HEK293T (cell line): ENCODE measurements at places on chromosomes 2 and 18.
A peak's percentile ranks its signal among the peaks of the same experiment; 100 is the strongest.

- DNase-seq = peak; percentile 30
Observed at GRCh38 chr2:227862227-227862740, 9.1 kb upstream of the DAW1 start.

DNA sequence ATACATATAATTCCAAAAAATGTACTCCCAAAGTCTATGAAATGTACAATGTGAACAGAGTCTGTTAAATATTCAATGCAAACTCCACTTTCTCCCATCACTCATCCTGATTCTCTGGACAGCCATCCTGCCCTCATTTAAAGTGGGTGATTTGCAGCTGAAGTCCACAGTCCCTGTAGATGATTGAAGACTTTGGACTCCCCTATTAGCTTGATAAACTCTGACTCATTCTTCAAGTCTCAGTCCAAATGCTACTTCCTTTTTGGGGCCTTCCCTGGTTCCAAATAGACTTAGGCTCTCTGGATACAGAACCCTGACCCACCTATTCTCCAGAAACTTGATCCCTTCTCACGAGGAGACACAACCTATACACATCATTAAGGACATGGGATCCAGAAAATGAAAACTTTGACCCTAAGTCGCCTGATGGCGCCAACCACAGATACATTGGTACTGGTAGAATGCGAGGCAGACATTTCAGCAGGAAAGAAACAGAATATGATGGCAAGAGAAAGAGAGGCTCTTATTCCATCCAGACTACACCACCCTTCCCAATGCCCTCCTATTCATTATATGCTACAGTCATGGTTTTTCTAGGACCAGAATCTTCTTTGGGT lies 122.7 kb downstream of the VIT start:
- DNase-seq = no peak

- DNase-seq = no peak
Observed at GRCh38 chr2:54545702-54546450, 89.7 kb downstream of the SPTBN1 start.

DNA sequence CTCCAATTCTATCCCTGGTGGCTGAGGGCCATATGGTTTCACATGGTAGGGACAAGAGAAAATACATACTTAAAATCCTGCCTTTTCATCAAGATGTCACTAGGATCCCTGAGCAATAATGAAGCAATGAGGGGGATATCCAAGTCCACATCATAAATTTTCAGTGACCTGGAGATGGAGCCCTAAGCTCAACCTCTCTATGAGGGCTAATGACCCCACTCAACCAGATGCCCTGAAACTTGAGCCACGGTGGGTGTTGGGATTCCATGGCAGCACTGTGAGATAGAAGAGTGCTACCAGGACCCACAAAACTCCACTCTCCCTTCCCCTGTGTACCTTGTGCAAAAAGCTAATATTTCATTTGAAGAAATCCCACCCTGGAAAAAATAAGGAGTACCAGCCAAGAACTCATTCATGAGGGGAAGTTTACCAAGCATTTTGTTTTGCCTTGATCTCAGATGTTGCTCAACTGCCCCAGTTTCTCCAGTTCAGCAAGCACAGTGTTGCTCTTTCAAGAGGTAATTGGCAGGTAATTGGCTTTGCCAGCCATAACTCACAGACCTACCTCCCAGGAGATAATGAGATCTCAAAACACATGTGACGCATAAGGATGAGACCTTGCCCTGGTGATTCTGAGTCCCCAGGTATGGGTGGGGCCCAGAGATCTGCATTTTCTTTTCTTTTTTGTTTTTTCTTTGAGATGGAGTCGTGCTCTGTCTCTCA lies 51.0 kb upstream of the TTC39C start:
- no peak for DNase-seq

DNA sequence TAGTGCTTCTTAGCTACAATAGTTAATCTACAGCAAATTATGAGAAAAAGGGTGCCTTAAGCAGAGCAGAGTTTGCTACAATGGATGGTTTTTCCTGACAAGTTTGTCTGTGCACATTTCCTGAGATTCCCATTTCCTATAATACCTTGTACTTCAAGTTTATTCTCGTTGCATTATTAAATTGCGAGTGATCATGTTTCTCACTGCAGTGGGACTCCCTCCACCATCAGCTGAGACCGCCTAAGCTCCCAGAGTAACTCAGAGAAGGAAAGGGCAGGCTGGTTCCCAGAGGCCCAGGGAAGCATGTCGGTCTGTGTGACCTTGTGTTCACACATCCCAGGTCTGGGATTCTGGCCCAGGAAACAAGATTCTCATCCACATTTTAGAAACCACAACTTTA lies 162.1 kb downstream of the ARL4C start:
- no peak for DNase-seq

DNA sequence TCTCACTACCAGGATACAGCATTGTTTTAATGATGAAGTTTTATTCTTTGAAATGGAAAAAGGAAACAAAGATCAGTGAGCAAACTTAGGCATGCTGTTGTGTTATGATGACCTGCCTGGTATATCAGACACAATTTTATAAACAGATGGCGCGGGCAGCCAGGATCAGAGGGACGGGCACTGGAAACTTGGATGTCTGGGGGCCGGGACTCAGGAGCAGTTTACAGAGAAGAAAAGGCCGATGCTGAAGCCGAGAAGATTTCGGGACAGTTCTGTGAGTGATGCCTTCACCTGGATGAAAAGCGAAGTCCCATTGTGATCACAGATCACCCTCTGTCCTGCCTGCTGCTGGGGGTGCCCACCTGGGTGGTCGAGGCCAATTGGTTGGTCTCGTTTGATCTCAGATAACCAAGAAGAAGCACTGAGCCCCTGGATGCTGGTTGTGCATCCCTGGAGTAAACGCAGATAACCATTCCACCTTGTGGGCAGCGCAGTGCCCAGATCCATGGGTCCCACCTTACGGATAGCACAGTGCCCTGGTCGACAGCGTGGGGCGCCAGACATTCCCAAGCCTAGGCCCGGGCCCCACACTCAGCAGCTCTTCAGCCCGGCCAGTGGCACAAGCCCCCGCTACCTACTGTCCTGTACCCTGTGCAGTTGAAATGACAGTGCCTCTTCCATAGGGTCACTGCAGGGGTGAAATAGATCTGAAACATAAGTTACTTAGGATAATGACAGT lies 182.9 kb upstream of the TPO start:
- no peak for DNase-seq

DNA sequence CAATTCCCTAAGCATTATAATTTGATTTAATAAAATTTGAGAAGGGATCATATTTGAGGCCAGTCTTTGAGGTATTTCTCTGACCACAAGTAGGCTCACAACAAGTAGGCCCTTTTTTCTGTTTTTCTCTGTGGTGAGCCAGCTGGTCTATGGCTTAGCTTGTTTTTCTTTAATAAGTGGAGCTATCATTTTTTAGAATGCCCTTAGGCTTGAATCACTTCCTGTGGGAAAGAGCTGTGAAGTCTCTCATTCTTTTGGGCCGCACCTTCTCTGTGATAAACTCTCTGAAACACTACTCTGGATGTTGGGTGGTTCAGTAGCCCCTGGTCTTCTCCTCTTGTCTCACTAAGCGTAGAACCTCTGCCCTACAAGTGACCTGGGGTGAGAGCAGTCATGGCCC lies 235.9 kb downstream of the SUCLG1 start:
- DNase-seq = no peak

DNA sequence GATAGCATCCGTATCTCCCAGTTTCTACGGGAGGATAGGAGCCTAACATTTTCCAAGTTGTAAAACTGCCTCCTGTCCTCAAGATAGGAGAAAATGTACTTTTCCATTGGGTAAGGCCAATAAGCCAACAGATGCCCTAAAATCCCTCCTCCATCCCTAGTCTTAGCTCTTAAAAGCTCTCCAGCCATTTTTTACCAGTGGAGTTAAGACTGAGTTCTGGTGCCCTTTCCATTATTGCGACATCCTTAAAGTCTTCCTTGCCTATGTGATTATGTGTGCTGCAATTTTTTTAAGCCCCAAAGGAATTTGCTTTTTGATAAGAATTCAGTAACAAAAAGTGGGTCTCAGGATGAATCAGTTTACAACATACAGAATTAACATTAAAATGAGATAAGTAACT lies 33.0 kb downstream of the LINC00305 start:
- no peak for DNase-seq

GRCh38 chr2:170024721-170025120 lies 153.2 kb upstream of the MYO3B start:
- no peak for DNase-seq

DNA sequence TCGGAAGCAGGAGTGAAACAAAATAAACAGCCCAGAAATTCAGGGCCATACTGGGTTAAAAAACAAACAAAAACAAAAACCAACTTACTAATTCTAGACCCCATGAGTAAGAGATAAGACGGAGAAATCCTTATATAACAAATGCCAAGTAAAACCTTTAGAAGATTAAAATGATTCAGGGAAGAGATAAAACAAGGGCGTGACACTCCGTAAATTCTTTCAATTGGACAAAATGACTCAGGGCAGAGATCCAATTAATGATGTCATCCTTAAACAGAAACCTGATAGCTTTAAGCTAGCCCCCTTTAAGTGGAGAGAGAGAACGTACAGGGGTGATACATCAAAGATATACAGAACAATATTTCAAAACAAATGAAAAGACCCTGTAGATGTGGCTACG lies 317.4 kb downstream of the NBAS start:
- peak; percentile 27 for DNase-seq

DNA sequence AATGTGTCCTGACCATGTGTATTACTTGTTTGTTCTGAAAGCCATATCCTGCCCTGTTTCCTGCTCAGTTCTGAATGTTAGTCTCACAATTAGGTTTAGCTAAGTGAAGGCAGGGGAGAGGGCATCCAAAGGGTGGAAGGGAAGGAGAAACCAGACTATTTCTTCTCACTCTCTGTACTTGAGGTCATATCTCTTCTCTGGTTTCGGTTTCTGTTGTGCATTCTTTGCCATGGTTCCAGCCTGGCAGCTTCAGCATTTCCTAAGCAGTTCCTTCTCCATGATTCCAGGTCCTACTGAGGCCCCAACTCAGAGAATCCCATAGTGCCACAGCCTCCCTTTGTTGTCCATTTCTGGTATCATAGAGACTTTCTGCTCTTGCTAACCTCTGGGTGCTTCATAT lies 40.3 kb upstream of the HNMT start:
- no peak for DNase-seq

DNA sequence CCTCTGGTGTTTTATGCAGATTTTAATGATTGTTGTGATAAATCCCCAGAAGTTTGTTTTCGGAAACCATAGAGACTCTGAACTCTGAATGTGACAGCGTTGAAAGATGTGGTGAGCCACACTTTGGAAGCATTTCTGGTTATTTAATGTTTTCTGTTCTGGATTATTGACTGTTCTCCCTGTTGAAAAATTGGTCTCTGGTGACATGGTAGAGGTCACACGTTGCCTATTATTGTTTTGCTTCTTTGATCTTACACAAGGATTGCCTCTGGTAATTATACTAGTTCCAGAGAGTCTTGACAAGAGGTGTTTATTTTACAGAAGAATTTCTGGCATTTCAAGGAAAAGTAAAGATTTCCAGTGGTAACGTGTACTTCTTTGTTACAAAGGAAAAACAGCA lies 127.1 kb downstream of the GREB1L start:
- no peak for DNase-seq

DNA sequence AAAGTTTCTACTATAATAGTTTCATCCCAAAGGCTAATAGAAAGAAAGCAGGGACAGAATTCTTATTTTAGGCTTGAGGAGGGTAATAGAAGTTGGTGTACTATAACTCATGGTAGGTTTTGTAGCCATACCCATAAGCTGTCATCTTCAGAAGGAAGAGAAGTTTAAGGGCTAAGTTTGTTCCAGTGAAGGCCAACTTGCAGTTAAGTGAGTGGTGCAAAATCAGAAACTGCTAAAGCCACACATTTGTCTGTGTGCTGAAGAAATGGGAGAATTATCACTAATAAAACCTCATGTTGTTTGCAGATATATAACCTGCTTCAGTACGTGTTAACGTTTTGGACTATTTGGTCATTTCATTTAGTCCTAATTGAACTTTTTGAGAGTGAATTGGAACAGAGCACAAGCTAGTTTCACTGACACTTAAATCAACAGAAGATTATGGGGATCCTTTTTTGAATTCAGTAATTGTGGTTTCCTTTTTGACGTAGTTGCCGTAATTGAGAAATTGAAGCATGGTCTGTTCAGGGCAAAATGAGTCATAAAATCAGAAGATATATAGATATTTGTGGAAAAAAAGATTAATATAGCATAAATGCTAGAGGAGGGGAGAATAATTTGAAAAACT lies 69.1 kb downstream of the PHLPP1 start:
- DNase-seq = no peak

DNA sequence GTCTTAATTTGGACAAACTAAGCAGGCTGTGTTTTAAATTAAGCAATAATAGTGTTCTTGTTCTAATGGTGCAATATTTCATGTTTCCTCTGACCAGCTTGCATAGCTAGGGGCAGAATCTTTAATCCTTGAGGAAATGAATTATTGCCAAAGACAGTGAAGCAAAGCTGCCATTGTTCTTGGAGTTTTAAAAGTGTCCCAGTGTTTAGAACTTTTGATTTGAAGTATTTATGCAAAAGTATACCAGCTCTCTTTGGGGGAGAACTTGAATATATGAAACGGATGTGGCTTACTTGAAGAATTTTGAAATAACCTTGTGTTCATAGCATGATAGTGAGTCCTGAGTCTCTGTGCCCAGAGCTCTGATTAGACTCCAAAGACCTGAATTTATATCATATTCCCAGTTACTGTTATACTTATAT lies 33.4 kb downstream of the ITGA6 start:
- DNase-seq = no peak

DNA sequence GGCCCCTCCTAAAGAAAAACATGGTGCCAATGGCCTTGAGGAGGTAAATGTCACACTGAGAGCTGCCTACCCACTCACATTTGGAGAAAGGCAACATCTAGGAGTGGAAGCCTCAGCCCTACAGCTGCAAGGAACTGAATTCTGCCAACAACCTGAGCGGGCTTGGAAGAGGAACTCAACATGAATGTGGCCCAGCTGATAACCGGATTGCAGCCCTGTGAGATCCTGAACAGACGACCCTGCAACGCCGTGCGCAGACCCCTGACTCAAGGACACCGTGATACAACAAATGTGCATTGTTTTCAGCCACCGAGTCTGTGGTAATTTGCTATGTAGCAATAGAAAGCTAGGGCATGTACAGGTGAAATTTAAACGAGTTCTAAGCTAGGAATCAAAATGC lies 99.4 kb downstream of the MYOM1 start:
- DNase-seq = no peak

DNA sequence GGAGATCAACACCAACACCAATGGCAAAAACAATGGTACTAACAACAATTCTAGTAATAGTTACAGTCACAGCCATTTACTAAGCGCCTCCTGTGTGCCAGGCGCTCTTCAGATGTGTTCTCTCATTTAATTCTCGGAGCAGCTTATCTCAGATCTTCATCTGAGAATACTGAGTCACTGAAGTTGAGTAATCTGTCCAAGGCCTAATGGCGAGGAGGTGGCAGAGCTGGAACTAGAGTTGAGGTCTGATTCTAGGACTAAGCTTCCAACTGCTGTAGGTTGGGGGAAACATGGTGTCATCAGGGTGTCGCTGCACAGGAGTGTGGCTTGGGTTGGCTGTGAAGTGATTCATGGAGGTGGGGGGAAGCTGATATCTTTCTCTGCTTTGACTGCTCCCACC lies 156.1 kb downstream of the DYSF start:
- no peak for DNase-seq
